ENCODE measurements at places on chromosomes 2 and 18.
A peak's percentile ranks its signal among the peaks of the same experiment; 100 is the strongest.

GRCh38 chr2:207482630-207483029, 47.1 kb upstream of the CREB1 start:
- DNase-seq: no peak

DNA sequence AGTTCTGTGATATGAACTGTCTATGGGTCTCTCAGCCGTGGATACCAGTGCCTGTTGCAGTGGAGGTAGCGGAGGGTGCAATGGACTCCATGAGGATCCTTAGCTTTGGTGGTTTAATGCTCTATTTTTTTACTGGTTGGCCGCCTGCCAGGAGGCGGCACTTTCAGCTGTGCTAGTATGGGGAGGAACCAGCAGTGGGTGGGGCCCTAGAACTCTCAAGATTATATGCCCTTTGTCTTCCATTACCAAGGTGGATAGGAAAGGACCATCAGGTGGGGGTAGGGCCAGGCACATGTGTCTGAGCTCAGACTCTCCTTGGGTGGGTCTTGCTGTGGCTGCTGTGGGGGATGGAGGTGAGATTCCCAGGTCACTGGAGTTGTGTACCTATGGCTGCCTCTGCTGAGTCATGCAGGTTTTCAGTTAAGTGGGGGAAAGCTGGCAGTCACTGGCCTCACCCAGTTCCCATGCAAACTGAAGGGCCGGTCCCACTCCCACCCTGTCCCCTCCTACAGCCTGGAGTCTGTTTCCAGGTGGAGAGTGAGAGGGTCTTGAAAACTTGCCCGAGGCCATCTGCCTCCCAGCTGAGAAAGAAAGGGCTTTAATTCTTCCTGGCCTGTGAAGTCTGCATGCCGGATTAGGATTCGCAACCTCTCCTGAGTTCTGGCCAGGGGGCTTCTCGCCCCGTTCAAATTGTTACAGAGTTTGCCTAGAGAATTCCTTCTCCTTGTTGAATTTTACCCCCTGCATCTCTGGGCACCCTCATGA, 14.5 kb downstream of the KCNS3 start:
- DNase-seq: no peak

- no peak for DNase-seq
Observed at GRCh38 chr18:50075772-50076171, 119.2 kb downstream of the MYO5B start.

DNA sequence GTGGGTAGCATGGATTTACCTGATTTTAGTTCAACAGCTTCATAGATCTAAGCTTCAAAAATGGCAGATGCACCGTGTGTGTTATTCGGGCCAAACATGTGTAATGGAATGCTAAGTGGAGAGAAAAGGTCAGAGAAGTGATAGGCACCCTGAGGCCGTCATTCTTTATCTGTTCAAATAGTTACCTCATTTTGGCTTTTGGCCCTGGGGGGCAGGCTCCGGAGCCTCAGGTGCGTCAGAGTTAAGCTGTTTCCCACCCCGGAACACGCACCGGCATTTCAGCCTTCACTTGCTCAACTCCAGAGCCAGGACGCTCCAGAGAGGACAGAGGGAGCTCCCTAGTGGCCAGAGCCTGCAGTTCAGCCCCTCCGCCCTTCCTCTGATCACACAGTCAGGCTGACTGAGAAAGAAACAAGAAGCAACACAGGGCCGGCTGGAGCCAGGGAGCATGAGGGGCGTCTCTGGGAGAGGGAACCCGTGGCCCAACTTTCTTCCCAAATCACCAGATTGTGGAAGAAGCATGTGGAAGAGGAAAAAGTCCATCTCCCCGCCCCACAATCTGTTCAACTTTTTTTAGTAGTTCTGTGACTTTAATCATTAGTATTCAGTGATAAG, 135.2 kb upstream of the EPC2 start:
- peak; percentile 87 for DNase-seq

- DNase-seq: no peak
Observed at GRCh38 chr18:48958951-48959350, 8.2 kb upstream of the SMAD7 start.

DNA sequence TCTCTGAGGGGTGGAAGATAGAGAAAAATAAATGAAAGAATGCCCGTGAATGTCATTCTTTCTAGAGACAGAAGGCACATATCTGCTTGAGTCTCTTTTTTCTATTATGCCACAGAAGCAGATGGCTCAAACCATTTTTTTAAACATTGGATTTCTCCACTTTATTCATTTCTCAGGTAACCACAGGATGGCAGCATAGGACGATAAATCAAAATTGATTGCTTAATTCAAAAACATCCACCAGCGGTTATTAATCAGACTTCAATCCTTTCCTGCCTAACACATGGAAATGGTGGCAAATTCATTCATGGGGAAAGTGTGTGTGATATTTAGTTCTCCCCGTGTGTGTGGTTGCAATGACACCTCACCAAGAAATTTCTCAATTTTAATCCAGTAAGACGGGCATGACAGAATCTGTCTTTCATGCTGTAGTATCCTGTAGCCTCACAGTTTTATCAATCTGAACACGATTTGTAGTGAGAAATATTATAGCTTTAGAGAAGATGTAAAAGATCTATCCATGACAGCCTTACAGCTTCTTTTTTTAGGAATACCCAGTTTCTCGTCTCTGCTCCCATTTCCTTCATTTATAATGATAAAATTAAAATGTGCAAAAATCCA, 72.2 kb downstream of the DSC3 start:
- no peak for DNase-seq

Data from GM10248 (cell line).